ENCODE measurements at places on chromosomes 5 and 9.

- peak; percentile 39 for DNase-seq
Measured at GRCh38 chr5:123012321-123012720, 24.2 kb downstream of the PPIC start.

DNA sequence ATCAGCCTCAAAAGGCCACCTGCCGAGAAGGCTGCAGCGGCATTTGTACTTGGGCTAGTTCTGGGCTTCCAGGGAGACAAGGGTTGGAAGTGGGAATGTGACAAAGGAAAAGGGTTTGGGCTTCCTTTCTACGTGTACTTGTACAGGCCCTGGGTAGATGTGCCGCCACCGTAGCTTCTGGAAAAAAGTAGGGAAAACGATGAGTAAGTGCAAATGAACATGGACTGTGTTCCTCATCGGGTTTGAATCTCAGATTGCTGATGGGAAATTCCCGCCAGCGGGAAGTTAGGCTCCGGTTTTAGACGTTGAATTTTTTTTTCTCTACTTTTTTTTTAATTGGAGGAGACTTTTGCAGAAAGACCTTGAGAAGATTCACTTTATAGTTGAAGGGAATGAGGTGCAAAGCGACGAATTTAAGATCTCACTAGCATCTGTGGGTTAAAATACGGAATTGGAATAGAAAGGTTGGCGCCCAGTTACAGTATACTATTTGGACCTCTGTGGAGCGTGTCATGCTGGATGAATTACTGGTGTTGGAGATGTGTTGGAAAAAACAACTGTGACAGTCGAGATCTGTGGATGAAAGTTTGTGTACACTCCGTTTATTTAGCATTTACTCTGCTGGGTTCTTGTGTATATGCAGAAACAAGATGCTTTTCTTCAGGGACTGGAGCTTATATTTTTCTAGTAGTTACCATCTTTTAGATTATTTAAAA is 1.2 kb downstream of the G3BP1 start:
- no peak for DNase-seq

DNA sequence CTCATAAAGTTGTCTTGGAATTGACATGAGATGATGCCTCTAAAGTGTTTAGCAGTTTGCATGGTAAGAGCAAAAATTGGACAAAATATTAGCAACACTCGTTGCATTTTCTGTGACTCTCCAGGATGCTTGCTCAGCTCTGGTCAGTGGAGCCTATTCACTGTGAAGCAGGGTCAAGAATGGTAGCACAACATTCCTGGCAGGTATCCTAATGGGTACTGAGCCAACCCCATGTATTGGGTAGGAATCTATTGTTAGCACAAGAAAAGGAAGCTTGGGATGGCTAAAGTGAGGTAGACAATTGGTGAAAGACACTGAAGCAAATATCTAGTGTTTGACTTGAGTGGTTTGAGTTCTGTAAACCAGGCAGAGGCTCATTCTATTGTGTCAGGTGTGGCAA is 10.4 kb upstream of the ACTBL2 start:
- peak; percentile 23 for DNase-seq

DNA sequence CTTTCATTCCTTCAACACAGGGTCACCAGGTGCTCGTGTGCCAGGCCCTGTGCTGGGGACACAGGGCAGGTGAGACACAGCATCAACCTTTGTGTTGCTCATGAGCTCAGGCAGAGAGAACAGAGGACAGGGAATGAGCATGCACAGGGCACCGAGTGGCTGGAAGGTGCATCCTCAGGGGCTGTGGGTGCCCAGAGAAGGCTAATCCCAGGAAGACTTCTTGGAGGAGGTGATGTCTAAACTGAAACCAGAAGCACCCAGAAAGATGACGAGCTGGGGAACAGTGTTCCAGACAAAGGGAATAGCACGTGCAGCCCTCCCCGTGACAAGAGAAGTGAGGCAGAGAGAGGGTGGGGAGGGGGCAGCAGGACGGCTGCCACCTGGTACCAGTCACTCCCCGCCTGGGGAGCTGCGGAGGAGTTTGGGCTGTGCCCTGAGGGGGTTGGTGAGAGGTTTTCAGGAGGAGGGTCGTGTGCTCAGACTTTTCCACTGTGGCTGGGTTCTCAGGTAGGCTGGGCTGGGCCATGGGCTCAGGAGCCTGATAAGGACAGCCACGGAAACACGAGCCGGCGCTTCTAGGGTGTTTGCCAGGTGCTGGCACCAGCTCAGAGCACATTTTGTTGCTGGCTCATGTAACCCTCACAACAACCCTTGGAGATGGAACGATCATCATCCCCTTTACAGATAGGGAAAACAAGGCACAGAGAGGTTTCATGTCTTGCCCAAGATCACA is 46.0 kb downstream of the HMCN2 start:
- no peak for DNase-seq

DNA sequence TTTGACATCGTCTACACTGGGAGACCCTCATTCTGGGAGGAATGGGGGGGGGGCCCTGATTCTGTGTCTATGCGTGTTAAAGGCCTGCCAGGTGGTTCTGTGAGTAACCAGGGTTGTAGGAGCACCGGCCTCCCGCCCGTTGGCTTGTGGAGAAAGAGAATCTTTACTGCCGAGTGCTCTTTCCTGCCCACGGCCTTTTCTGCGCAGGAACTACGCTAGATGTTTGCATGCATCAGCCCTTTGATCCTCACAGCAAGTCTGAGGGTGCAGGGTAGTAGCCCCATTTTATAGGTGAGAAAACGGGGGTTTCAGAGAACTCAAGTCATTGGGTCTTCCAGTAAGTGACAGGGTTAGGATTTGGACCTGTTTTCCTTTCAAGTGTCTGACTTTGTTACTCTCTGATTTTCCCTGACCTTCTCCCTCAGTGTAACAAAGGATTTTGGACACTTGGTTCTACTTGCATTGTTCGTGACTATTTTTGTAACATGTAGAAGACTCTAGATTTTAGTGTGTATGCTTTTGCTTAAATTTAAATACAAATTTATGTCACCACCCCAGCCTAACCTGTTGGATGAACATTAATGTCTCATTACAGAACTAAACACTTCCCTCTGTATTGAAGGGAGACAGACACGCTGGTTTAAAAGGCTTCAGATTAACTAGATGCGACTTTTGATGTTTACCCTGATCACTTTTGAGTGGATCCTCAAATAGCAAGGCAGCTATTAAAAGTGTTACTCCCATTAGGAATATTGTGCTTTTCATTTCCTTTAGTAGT is 22.0 kb downstream of the MAST4 start:
- no peak for DNase-seq

DNA sequence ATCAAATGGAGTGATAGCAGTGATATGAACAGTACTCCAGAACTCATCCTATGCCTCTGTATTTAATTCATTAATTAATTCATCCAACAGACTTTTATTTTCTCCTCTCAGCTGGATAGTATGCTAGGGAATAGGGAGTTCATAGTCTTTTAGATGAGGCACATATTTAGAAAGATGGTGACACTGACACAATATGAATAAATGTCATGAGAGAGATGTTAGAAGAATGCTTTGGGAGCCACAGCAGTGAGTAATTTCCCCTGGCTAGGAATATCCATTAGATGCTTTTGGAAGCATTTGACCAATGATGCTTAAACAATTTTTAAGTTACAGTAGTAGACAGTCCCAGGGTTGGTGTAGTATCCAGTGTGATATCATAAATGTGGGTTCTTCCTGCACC is 428.7 kb upstream of the SGCD start:
- DNase-seq = peak; percentile 83
